Activated CD4-positive, alpha-beta memory T cell treated with anti-CD3 and anti-CD28 coated beads, Interleukin-2, amount 10 ng/mL, durations not matched to agents 7 days and 5 days (primary cell): ENCODE measurements at places on chromosomes 2 and 18. TPM values are rescaled to one million over a fixed set of nuclear protein-coding genes. Genes with fewer than 3 reads are reported as not detected.

Gene RFX8
- 2.6 TPM for total RNA-seq

Gene LRATD1
- not detected for total RNA-seq

Gene NR4A2
- total RNA-seq = 3.8 TPM

Gene ANKRD53
- total RNA-seq = not detected

Gene FKBP1B
- total RNA-seq = 4.8 TPM

Gene STAT1
- total RNA-seq = 547 TPM

Gene SLC66A2
- total RNA-seq = 32.0 TPM

Gene IL36RN
- total RNA-seq = not detected

Gene PCARE
- not detected for total RNA-seq

Gene MDH1B
- 0.08 TPM for total RNA-seq

Gene ARHGEF4
- total RNA-seq = 0.30 TPM

Gene CRYGB
- not detected for total RNA-seq

GRCh38 chr2:42492691-42493467 is 903 bp downstream of the KCNG3 start:
- DNase-seq = peak; percentile 33

DNA sequence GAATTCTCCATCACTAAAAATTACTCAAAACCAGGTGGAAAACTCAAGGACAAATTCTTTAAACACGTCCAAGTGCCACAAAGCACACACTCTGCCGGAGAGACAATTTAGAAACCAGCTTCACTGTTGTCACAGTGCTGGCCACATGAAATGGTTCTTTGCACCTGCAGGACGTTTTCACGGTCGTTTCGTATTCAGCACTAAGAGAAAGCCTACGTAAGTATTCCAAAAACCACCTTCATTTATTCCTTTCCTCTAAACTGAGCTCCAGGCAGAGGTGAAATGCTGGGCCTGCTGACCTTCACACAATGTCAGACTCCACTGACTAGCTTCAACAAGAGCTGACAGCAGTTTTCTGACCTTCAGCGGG is 680 bp downstream of the ATP5F1A start:
- no peak for DNase-seq

DNA sequence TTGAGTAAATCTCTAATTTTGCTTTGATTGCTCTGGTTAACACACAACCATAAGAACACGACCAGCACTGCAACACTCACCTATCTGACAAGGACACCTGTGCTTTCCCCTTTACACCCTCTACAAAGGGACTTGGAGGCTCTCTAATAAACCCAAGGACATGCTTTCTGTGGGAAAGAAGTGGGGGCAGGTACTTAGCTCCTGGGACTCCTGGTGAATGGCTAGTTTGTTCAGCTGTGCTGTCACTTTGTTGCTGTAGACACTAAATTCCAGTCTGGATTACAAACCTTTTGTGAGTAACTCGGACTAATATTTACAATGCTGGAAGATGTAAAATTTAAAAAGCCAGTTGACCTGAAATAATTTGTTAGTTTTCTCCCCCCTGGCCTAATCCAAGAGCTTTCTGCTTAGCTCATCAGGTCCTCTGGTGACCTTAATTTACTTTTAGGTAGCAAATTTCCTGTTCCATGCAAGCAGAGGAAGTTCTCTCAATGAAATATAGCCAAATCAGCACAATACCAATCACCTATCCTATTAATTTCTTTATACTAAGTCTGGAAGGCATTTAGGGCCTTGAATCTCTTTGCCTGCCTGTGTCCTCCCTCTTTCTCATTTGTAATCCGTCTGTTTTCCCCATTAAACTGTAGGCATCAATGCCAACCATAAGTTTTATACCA is 67.5 kb downstream of the PLCL1 start:
- DNase-seq = no peak

GRCh38 chr2:186755066-186755465 is 61.2 kb downstream of the FAM171B start:
- DNase-seq = no peak

GRCh38 chr2:46924038-46924437 is 8.4 kb upstream of the MCFD2 start:
- DNase-seq = no peak

GRCh38 chr2:201966691-201967438 is 66.8 kb upstream of the FZD7 start:
- no peak for DNase-seq

- no peak for DNase-seq
Observed at GRCh38 chr2:236341067-236341466, 76.9 kb upstream of the ASB18 start.

GRCh38 chr18:6406075-6406909 is 8.4 kb downstream of the L3MBTL4 start:
- DNase-seq = no peak

DNA sequence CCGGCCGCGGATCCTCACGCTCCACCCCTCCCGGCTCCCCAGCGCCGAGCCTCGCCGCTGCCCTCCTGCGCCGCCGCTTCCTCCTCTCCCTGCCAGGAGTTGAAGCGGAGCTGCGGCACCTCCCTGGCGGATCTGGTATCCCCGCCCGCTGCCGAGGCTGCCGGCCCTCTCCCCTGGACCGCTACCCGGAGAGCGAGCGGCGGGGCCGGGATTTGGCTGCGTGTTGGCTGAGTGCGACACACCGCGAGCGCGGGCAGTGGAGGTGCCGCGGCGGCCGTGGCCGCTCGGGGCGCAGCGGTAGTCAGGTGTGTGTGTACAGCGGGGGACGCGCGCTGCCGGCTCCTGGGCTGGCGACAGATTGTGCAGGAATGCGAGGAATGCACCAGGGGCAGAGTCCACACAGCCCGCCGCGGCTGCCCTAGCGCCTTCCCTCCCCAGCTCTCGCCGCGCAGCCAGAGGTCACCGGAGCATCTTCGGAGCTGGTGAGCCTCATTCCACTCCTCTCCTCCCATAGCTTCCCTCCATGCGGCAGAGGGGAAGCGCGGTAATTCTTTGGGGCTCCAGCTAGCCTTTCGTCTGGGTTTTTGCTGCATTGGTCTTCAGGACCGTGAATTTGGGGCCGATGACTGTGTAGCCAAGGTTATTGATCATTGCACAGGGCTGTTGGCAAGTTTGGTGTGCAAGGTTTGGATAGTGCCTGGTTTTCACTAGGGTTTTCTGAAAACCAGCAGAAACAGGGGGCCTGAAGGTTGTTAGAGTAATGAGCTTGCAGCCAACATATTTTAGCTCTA is 1.3 kb downstream of the PKP4 start:
- DNase-seq = no peak

- DNase-seq = no peak
Observed at GRCh38 chr2:18356676-18357075, 203.8 kb downstream of the RDH14 start.

- no peak for DNase-seq
Observed at GRCh38 chr2:26678035-26678434, 14.5 kb upstream of the KCNK3 start.

DNA sequence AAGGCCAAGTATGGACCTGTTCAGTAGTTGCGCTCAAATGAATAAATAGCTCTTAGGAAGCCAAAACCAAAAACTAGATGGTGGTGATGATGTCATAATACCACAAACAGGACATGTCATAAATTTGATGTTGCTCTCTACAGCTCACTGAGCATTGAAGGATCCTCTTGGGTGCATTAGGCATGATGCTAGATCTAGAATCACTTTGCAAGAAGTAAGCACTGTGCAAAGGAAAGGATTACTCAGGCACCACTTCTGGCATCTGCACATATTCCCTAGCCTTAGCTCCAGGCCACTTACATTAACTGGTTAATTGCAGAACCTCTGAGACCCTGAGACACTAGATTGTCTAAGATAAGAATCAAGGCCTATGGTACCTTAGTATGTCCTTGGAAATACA is 58.0 kb downstream of the LRRTM1 start:
- no peak for DNase-seq

DNA sequence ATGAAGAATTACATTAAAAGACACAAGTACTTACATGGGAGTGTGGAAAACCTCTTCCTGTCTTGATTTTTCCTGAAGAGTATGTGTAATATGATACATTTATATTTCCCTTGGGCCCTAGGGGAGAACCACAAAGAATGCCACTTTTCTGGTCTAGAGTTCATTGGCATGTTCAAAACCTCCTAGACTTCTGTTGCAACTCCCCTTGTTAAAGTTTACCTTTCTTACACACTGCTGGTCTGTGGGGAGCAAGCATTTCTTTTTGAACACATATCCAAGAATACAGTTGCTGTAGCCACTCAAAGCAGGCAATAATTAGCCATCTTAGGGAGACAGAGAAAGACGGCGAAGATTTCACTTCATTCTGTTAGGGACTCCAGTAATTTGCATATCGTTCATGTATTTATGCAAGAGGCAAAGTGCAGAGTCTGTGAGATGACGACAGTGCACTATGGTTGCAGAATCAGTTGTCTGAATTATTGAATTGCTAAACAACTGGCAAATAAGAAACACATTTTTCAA is 103.5 kb downstream of the NOL4 start:
- no peak for DNase-seq

- DNase-seq = no peak
Observed at GRCh38 chr2:39732482-39732881, 46.6 kb downstream of the THUMPD2 start.

- no peak for DNase-seq
Observed at GRCh38 chr2:47339745-47340541, 63.0 kb upstream of the MSH2 start.

DNA sequence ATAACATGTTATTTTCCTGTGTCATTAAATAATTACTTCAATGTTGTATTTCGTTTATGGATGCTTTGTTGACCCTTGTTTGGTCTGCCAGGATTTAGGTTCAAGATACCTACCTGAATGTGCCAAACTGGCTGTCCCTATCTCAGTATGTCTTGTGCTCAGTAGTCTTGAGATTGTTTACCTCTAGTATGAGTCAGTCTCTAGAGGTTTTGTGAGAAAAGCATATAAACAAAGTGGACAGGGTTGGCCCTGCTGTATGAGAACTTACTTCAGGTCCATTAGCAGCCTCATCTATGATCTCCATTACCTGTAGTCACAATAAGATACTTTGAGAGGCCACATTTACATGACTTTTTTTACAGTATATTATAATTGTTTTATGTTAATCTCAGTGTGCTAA is 17.8 kb downstream of the DDX18 start:
- no peak for DNase-seq

- DNase-seq = no peak
Observed at GRCh38 chr18:23977103-23977502, 37.5 kb upstream of the TTC39C start.

DNA sequence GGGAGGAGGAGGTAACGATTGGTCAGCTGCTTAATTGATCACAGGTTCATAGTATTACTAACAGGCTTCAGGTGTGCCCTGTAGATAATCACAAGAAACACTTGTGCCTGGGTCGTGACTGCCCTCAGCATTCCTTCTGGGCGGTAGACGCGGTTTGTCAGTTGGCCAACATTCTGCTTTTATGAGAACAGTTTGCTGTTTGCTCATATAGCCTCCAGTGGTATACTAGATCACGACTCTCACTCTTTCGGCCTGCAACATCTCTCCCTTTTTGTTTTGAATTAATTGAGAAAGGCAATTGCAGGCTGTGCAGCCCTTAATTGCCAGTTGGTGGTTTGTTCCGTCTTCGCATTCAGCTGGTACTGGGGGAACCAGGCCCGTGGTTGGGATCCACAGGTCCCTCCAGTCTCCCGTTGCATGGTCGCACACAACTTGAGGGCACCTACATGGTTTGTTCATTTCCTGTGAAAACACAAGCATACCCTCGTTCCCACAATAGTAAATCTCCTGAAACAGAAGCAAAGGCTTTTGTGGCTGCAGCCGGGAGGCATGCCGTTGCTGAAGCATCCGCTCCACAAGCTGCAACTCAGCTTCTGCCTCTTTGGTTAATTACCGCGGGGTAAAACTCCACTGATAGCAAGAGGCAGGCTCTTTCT is 30.3 kb upstream of the GPR17 start:
- DNase-seq = no peak

DNA sequence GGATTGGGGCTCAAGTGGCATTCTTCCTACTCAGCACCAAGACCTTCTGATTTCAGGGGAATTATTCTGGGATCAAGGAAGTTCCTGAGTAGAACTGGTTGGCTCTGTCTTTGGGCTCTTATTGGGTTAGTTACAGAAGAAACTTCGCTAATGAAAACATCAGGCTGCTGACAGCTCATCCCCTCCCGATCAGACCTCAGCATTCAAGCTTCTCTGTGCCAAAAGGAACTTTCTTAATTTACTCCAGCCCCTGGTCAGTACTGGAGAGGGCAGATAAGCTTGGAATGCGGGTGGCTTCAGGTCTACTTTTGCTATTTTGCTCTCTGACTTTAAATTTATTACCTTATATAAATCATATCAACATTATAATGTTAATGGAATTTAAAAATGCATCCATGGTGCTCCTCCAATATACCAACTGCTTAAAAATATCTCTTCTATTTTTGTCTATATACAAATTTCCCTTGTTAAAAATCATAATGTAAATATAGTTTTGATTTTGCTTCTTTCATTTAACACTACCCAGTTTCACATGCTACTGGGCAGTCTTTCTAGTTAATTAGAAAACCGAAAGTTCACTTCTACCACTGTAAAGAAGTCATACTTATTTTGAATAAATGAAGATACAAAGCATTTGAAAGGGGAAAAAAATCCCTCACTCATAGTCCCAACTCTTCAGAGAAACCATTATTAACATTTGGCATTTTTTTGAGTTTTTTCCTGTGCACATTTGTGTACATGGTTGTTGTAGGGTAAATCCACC is 34.4 kb downstream of the PCARE start:
- no peak for DNase-seq

DNA sequence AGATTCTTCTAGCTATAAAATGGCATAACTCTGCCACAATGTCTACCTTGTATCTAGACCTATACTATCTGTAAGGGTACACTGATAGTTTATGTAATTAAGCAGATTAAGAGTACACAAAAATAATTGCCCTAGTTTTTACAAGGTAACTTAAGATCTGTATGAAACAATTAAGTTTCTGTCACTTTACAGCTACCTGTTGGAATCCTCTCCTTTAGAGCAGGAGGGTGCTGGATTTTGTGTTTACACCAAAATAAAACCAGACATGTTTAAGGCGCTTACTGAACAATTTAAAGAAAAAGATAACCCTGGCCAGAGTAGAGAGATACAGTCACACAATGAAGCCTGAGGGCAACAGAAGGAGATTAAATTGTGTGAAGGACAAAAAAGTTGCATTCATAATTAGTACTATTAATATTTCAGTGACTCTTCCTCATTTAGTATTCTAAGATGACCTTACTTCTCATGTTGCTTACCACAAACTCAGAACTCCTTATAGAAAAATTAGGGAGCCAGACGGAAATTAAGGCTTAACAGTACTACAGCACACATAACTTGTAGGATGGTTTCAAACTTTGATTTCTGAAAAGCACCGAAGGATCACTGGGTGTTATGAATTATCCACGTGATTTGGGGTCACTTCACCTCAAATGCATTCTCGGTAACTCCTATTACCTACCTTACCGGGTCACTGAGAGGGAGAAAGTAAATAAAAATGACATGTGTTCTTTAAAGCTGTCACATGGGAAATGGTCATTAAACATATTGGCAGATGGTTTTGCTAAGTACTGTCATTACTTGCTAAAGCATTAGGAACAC is 1.0 kb downstream of the DARS1 start:
- DNase-seq = no peak

- no peak for DNase-seq
Observed at GRCh38 chr2:5377323-5377722, 314.9 kb upstream of the SOX11 start.

GRCh38 chr18:67211646-67212045 is 304.9 kb downstream of the DSEL start:
- no peak for DNase-seq

GRCh38 chr2:236777408-236777807 is 207.8 kb downstream of the ACKR3 start:
- no peak for DNase-seq
